ENCODE measurements at places on chromosomes 7 and 10.

- no peak for DNase-seq
Observed at GRCh38 chr7:44289341-44290251, 35.8 kb downstream of the CAMK2B start.

DNA sequence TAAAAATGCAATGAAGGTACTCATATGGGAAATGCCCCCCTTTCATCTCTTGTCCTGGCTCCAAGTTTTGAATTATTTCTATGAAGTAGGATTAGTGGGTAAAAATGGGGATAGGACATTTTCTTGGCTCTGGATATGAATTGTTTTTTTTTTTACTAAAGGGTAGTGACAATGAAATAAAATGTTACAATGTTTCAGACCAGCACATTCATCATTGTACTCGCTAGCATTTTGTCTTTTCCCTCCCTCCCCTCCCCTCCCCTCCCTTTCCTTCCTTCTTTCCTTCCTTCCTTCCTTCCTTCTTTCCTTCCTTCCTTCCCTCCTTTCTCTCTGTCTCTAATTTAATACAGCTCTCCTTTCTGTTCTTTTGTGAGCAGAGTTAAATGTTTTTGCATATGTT lies 64.4 kb downstream of the CDK1 start:
- no peak for DNase-seq

DNA sequence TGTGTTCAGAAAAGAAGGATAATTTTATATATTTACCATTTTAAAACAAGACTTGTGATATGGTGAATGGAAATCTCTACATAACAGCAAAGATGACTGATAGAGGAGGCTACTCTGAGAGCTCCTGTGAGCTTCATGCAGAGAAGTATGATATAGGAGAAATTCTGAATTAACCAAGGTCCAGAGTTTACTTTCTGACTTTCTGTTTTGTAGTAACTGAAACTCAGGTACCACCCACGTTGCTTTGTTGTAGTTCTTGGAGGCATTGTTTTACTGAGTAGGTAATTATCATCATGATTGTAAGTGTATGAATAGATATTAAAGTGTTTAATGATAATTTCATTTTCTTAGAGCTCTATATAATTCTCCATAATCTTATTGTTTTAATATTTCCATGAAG lies 18.0 kb upstream of the SFR1 start:
- no peak for DNase-seq

GRCh38 chr10:100245484-100246220 lies 16.3 kb upstream of the CHUK start:
- DNase-seq: no peak

- DNase-seq: peak; percentile 46
Observed at GRCh38 chr10:71396711-71397295, at the start of gene CDH23. Gene CDH23 (plus strand): TSS chr10:71396920. CDS start chr10:71439832, 42,912 bp downstream.

DNA sequence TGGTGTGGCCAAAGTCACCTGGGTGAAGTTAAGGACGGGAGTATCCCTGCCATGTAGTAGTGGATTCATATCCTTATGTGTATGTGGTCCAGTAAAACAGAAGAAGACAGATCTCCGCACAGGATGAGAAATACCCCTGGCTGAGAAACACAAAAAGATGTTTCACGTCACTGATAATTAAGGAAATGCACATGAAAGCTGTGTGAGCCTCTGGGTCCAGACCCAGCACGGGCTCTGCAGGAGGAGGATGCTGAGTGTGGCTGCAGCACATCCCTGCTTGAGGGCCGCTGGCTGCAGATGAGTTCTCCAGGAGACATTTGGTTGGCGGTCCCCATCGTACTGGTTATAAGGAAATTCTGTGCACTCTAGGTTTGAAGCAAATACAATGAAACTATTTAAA lies 8.2 kb upstream of the SUN1 start:
- no peak for DNase-seq

DNA sequence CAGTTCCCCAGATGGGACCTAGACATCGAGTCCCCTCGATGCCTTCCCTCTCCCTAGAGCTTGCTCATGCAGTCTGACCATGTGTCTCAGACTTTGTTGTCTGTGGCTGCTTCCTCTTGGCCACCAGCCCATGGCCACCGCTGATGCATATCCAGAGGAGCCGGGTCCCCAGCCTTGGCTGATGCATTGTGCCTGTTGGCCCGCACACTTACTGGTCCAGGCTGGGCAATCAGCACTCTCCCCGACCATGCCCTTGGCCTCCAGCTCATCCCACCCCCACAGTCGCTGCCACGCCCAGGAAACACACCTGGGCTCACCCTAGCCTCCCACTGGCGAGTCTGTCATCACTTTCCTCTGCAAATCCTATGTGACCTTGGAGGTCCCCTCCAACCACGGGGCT lies 10.1 kb downstream of the NPC1L1 start:
- no peak for DNase-seq

- DNase-seq: no peak
Observed at GRCh38 chr7:27124902-27125689, 5.5 kb downstream of the HOXA4 start.

DNA sequence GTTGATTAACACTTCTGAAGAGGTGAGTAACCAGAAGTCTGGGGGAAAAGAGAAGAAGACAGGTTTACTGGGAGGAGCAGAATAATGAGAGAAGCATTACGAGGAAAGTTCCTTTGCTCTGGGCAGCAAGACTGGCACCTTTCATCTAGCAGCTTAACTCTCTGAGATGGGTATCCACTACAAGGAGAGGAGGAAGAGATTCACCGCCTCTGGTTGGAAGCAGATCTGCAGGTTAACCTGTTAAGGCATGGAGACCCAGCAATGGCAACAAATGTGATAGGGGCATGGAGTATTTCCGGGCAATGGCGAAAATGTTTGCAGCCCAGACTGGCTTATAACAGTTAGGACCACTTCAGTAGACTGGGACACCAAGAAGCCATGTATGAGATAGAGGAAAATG lies 162.2 kb downstream of the TFEC start:
- no peak for DNase-seq

DNA sequence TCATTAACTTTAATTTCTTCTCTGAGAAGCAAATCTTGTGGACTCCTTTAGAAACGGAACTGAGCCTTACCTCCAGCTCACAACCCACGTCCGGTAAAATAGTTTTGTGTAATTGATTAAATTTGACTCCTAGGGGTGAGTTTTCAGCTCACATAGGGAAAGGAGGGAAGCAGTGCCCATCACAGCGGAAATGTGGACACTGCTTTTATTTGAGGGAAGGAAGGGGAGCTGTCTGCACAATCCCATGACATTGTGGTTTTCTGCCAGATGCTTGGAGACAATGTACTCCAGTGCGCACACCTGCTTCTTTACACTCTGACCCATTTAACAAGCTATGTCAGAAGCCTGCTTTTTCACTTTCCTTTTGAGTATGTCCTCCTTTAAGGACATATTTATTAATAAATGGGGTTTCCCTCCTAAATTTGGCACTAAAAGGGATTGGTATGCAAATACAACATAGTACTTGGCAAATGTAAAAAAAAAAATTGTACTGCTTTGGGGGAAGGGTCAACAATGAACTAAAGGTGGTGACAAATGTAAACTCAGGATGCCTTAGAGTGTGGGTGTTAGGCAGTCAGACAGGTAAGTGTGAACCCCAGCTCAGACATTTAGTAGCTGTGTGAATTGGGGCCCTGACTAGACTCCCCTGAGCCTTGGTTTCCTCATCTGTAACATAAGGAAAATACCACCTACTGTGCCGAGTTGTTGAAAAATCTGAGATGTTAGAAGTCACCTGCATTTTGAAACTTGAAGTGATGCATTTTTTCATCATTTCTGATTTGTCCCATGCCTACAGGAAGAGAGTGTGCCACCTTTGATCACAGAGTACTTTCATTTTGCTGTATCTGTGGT lies 90.2 kb upstream of the KLF6 start:
- no peak for DNase-seq

Measured in GM12891 (cell line).